Stimulated activated CD8-positive, alpha-beta memory T cell treated with anti-CD3 and anti-CD28 coated beads, Interleukin-4, amount 100 ng/mL, for 4 hours (primary cell): ENCODE measurements at places on chromosomes 11 and 22.

GRCh38 chr11:117489999-117490679 lies 162.5 kb downstream of the CEP164 start:
- DNase-seq: no peak

GRCh38 chr11:35593143-35593542 lies 25.1 kb upstream of the FJX1 start:
- no peak for DNase-seq

DNA sequence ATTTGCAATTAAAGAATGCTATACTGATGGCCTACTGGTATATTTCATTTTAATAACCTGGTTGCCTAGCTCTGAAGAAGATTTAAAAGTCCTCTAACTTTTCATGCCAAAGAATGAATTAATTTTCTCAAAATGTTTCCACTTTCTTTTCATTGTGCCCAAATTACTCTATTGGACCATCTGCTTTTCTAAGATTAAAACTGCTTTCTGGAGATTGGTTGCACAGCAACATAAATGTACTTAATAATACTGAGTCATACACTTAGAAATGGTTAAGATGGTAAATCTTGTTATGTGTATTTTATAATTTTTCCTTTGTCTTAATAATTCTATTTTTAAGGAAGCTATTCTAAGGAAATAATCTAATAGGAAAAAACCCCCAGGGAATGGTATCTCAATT lies 150.2 kb downstream of the SWAP70 start:
- no peak for DNase-seq

GRCh38 chr11:34167961-34168360 lies 62.5 kb downstream of the NAT10 start:
- no peak for DNase-seq

DNA sequence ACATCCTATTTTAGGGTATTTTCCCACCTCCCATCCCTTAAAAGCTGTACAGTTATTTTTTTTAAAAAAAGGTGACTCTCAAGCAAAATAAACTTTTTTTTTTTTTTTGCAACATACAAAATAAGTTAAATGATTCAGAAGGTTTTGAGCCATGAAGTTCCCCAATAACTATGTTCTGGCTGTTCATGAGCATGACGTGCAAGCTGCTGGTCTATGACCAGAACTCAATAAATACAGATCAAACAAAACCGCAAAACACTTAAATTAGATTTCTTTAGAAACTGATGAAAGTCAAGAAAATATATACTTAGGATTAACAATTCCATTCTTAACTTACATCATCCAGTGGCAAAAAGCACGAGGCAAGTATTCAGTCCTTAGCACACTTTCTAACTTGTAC lies 24.1 kb upstream of the CLNS1A start:
- no peak for DNase-seq

DNA sequence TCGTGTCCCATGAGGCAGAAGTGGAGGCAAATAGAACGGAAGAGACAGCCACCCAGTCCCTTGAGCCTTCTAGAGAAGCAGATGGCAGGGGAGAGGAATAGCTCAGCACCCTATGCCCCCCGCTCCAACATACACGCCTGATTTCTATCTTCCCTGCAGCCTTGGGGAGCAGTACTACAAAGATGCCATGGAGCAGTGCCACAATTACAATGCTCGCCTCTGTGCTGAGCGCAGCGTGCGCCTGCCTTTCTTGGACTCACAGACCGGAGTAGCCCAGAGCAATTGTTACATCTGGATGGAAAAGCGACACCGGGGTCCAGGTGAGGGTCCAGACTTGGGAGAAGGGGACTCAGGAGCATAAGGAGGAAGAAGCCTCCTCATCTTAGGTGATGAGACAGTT lies 6.6 kb downstream of the DPF2 start:
- DNase-seq: no peak

DNA sequence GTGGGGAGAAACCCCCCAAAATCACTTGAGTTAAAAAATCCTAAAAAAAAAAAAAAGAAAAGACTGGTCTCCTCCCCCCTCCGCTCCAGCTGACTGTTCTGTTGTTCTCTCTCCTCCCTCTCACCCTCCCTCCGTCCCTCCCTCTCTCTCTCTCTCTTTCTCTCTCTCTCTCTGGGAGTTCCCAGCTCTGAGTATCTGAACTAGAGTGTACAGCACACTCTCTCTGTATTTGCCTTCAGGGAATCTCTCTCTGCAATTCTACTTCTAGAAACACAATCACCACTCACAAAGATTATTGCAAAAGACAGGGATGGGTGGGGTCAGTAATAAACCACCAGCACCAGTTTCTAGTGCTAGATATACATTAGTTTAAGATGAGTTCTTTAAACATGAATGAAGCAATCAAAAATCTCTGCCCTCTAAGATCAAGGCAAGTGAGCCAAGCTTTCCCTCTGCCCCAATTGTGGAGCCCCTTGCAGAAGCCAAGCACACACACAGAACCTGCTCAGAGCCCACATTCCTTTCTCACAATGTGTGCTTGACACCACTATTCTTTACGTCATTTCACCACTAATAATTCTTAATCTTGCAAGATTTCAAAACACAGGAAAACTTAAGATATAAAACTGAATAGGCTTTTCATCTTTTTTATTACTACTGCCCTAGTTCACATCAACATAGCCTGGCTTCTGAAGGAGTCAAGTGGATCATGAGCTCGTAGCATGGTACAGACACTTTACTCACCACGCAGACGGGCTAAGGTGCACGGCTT lies 133.5 kb downstream of the RBFOX2 start:
- no peak for DNase-seq

GRCh38 chr11:129191649-129192048 lies 476 bp downstream of the ARHGAP32 start:
- DNase-seq: no peak

DNA sequence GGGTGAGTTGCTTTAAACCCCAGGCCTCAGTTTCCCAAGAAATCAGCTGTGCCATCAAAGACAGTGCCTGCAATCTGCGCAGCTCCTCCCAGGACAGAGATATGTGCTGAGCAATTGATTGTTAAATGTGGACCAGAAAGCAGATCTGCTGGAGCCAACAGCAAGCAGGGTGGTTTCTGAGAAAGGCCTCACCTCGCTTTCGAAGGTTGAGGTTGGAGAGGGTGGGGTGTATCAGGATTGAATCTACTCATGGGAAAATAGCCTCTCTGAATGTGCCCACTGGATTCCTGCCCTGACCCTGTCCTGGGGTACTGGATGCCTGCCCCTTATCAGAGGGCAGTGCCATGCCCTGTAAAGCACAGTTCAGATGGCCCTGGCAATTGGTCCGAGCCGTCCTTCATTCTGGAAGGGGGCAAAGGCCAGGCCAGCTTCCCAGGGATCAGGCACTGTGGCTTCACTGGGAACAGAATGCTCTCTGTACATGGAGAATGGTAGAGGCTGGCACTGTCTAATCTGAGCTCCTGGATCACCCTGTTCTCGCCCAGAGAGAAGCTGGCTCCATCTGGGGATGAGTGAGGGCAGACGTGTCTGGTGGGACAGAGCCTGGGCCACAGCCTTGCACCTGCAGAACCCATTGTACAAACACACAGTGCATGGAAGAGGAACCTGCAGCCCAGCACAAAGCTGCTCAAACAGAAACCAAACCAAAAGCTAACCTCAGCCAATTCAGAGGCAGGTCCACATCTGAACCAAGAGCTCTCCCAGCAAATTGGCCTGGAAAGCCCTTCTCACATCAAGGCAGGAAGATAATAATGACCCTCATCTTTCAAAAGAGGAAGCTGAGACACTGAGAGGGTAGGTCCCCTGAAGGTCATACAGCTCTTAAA lies 15.2 kb downstream of the DHCR7 start:
- DNase-seq: no peak

DNA sequence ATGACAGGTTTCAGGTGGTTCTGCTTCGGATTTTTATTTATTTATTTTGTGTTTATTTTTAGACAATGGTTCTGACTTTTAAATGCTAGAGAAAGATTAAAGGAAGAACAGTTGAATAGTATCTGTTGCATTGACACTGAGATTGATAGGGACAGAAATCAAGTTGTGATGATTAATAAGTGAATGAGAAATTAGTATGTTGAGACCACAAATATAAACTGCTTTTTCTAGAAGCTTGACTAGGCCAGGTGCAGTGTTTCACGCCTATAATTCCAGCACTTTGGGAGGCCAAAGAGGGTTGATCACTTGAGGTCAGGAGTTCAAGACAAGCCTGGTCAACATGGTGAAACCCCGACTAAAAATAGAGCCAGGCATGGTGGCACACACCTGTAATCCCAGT lies 65.1 kb upstream of the TNRC6B start:
- no peak for DNase-seq

GRCh38 chr11:32382339-32383049 lies 52.8 kb downstream of the WT1 start:
- DNase-seq: no peak

DNA sequence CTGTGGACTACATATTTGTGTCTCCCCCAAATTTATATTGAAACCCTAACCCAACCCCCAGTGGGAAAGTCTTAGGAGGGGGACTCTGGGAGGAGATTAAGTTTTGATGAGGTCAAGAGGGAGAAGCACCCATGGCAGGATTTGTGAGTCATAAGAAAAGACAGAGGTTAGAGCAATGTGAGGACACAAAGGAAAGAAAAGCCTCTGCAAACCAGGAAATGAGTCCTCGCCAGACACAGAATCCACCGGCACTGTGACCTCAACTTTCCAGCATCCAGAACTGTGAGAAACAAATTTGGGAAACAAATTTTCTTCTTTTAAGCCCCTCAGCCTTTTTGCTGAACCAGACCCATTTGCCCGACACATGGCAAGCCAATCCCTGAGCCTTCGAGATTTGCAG lies 397.0 kb downstream of the NTM start:
- no peak for DNase-seq

DNA sequence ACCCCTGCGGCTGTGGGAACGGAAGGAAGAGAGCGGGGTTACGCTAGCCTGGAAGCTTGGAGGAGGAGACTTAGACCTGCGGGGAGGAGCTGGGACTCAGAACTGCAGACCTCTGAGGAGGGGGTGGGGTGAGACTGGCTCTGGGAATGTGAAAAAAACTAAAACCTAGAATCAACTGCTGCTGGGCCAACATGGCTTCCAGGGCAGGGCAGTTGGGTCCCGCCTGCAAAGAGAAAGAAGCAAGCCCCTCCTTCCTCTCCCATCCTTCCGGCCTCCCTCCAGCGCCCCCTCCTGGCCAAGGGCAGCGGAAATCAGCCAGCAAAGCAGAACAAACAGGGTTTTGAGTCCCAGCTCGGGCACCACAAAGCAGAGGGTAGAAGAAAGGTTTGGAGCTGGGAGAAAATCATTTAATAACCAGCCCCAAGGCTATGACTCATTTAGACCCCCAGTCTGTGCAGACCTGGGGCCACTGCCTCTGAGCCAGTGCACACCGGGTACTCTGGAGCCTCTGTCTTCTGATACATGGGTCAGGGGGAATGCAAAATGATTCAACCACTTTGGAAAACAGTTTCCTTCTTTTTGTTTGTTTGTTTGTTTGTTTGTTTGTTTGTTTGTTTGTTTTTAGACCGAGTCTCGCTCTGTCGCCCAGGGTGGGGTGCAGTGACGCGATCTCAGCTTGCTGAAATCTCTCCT lies 7.3 kb upstream of the NCF4 start:
- peak; percentile 65 for DNase-seq

DNA sequence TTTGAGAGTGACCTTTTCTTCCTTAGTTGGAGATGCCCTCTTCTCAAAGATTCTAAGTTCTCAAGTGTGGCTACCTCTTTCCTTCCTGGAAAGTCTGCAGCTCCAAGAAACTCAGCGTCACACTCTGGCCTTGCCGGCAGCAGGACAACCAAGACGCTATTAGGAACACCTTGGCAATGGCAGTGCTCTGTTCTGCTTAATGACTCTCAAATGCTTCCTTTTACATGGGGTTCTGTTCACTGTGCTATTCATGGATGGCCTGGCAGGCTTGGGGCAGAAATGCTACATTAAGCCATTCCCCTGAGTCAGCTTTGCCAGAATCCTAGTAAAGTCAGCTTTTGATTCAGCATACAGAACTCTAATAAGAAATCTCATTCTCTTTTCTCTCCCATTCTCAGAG lies 25.9 kb downstream of the LARGE2 start:
- no peak for DNase-seq

- no peak for DNase-seq
Observed at GRCh38 chr22:47094861-47095330, 332.4 kb downstream of the TBC1D22A start.

DNA sequence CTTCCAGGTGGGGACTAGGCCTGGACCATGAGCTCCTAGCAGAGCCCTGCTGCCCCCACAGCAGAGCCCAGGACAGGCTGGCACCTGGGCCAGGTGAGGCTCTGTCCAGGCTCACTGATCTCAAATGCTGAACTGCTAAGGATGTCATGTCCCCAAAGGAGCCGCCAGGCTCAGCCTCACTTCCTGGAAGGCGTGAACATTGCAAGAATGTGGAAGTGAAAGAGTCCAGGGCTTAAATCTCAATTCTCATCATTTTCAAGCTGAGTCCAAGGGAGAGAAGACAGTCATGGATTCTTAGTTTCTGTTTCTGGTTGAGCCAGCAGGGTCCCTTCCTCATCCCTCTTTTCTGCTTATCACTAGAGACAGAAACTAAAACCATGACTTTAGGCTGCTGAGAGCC lies 5.0 kb downstream of the ASCL2 start:
- no peak for DNase-seq

GRCh38 chr11:17171916-17172315 lies 35.9 kb downstream of the PIK3C2A start:
- no peak for DNase-seq
